ENCODE measurements at places on chromosomes 6 and 20. TPM values are rescaled to one million over a fixed set of nuclear protein-coding genes. Genes with fewer than 3 reads are reported as not detected.

CPNE5 gene
- polyA plus RNA-seq, result 9.5 TPM

OR2H1 gene
- polyA plus RNA-seq, result not detected

FILIP1 gene
- 1.4 TPM for polyA plus RNA-seq

COL9A3 gene
- 1.0 TPM for polyA plus RNA-seq

IRF4 gene
- polyA plus RNA-seq, result not detected

AGER gene
- polyA plus RNA-seq, result 7.5 TPM

Measured in neural cell (in vitro differentiated cells).